ENCODE measurements at places on chromosomes 3 and 15. TPM values are rescaled to one million over a fixed set of nuclear protein-coding genes. Genes with fewer than 3 reads are reported as not detected.

- DNase-seq, result no peak
Observed at GRCh38 chr3:138323971-138324370, 5.7 kb downstream of the NME9 start.

GRCh38 chr3:31610700-31611275 is 78.1 kb downstream of the STT3B start:
- DNase-seq, result no peak

- no peak for DNase-seq
Observed at GRCh38 chr3:116553355-116553754, 108.1 kb upstream of the LSAMP start.

DNA sequence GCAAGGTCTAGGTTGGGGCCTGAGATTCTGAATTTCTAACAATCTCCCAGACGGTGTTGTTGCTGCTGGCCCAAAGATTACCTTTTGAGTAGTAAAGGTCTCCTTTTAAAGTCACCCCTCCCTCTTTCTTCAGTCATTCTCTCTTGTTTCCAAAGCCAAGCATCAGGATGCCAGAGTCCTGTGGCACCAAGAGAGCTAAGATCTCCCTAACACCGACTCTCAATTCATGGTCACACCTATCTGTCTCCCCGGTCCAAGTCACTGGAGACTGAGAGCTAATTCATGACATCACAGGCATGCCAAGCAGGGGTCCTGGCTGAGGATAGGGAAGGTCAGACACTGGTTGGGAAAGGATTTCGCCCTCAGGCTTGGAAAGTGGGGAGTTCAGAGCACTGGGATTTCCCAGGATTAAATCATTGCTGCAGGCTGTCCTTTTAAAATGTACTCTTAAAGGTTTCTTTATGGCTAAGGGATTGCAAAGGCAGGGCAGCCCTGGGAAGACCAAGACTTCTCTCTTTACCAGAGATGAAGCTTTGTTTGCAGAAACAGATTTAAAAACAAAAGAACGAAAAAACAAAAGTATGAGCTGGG is 7.3 kb downstream of the SHOX2 start:
- no peak for DNase-seq

DNA sequence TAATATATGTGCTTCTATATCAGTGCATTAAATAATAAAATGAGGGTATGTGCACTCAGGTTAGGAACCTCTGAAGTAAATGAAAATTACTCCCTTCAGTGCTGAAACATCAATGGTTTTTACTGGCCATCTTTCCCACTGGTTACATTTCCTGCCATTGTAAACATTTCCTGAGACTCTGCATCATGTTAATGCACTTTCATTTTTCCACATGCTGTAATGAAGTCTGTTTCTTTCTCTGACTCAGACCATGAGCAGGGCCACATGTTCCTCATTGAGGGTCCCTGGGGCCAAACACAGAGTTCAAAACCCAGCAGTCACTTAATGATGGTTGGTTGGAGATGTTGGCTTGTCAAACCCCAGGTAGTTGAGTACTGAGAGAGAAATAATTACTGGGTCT is 15.3 kb downstream of the FAM3D start:
- DNase-seq, result no peak

Gene RETNLB
- not detected for total RNA-seq

Gene ATOSA
- 10.5 TPM for total RNA-seq
